ENCODE measurements at places on chromosomes 5 and 9. TPM values are rescaled to one million over a fixed set of nuclear protein-coding genes. Genes with fewer than 3 reads are reported as not detected.
A peak's percentile ranks its signal among the peaks of the same experiment; 100 is the strongest.

DNA sequence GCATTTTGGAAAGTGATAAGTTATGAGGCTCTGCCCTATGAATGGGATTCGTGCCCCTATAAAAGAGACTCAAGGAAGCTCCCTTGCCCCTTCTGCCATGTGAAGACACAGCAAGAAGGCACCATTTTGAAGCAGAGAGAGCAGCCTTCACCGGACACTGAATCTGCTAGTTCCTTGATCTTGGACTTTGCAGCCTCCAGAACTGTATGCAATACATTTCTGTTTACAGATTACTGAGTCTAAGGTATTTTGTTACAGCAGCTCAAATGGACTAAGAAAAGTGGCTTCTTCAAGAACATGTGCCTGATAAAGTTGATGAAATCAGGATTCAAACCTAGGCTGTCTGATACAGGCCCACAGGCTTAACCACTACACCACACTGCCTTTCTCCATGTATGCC, 131.6 kb upstream of the MAP3K1 start:
- no peak for DNase-seq
- no peaks in the 10 kb centered on the region for H3K4me1 ChIP-seq
- no peak overlapping the region for H3K4me3 ChIP-seq
- no peak overlapping the region for H3K27ac ChIP-seq

DNA sequence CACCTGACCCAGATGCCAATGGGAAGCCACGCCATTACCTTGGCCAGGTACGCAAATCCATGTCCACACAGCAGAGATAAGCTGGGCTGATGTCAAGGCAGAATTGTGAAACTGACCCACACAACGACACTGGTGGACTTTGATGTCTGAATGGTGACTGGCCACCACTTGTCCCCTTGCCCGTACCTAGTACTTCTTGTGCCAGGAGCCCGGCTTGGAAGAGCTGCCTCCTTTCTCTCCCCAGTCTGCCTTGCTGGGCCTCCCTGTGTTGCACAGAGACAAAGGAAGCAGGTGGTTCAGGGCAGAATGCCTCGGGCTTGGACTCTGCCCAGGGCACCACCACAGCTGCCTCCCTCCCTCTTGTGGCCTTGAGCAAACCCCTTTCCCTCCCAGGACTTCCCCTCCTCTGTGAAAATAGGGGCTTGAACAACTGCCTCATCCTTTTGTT, 23.3 kb downstream of the PTGES2 start:
- H3K4me1 ChIP-seq = no peaks in the 10 kb centered on the region
- no peak overlapping the region for H3K4me3 ChIP-seq
- peaks cover 8% of the 10 kb centered on the region for H3K36me3 ChIP-seq
- no peaks in the 10 kb centered on the region for H3K27me3 ChIP-seq
- peak overlapping the region; percentile 30 for H3K27ac ChIP-seq

- H3K27ac ChIP-seq = no peak overlapping the region
- H3K27me3 ChIP-seq = no peaks in the 10 kb centered on the region
- H3K36me3 ChIP-seq = no peaks in the 10 kb centered on the region
- DNase-seq = no peak
- no peak overlapping the region for H3K4me3 ChIP-seq
Observed at GRCh38 chr5:80976985-80977384, 16.8 kb downstream of the RASGRF2 start.

GRCh38 chr5:126004636-126005035, 418.6 kb upstream of the GRAMD2B start:
- H3K4me3 ChIP-seq = no peak overlapping the region
- no peak overlapping the region for H3K27ac ChIP-seq
- DNase-seq = no peak
- peaks cover 9% of the 10 kb centered on the region for H3K4me1 ChIP-seq
- H3K27me3 ChIP-seq = no peaks in the 10 kb centered on the region

- H3K27ac ChIP-seq = no peak overlapping the region
- H3K27me3 ChIP-seq = no peaks in the 10 kb centered on the region
- no peak for DNase-seq
- no peak overlapping the region for H3K4me3 ChIP-seq
- H3K4me1 ChIP-seq = no peaks in the 10 kb centered on the region
Observed at GRCh38 chr9:99971410-99971809, 65.0 kb downstream of the STX17 start.

GRCh38 chr5:140109018-140109758, 4.7 kb upstream of the PURA start:
- DNase-seq = no peak
- H3K36me3 ChIP-seq = no peaks in the 10 kb centered on the region
- peaks cover 19% of the 10 kb centered on the region for H3K4me1 ChIP-seq
- peak overlapping the region; percentile 64 for H3K4me3 ChIP-seq
- peak overlapping the region; percentile 99 for H3K27ac ChIP-seq

DNA sequence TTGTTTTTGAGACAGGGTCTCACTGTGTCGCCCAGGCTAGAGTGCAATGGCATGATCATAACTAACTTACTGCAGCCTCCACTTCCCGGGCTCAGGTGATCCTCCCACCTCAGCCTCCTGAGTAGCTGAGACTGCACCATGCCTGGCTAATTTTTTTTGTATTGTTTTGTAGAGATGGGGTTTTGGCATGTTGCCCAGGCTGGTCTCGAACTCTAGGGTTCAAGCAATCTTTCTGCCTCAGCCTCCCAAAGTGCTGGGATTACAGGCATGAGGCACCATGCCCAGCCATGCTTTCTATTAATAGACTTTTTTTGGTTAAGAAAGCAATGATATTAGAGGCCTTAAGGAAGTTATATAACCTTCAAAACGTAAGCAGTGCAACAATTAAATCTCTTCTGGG, 23.3 kb downstream of the CLTA start:
- H3K4me3 ChIP-seq = no peak overlapping the region
- H3K27ac ChIP-seq = no peak overlapping the region
- H3K36me3 ChIP-seq = no peaks in the 10 kb centered on the region
- DNase-seq = no peak
- H3K27me3 ChIP-seq = no peaks in the 10 kb centered on the region

The FOXD4 gene
- 0.44 TPM for total RNA-seq

The RASGRF2 gene
- 15.7 TPM for total RNA-seq

The NIPAL4 gene
- total RNA-seq = 0.29 TPM

The SNCAIP gene
- total RNA-seq = 15.4 TPM

Data from breast epithelium (tissue), 4 donors.